Islet precursor cell (in vitro differentiated cells): ENCODE measurements at places on chromosomes 2 and 18.

DNA sequence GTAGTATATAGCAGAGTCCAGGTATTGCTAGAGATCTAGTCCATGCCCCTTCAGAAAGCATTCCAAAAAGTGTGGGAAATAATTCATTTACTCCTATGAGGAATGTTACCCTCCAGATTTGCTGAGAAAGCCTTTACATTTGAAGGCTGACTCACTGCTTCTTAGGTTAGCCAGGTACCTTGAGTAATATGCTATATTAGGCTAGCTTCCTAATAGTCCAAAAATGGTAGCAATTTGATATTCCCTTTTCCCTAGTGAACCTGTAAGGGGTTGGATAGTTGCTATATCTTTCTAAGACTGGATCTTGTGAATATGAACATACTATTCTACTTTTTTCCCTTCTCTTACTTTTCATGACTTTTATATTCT lies 63.6 kb downstream of the SPOPL start:
- no peak for DNase-seq

DNA sequence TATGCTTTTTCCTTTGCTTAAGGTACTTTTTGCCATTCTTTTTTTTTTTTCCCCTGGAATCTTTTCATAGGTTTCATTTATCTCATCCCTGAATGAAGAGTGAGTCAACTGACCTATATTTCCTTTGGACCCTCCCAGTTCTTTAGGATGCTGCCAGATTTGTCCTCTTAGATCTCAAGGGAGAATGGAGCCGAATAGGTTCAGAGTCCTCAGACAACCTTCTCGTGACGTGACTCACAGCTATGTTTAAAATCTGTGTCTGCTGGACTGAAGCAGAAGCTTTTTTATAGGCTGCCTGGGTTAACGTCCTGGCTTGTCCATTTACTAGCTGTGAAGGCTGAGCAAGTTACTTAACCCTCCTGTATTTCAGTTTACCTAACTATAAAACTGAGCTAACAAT lies 358.6 kb downstream of the DLGAP1 start:
- DNase-seq = peak; percentile 60

- DNase-seq = peak; percentile 70
Measured at GRCh38 chr2:66573416-66573815, 138.5 kb downstream of the MEIS1 start.

GRCh38 chr2:223020971-223021675 lies 30.9 kb upstream of the KCNE4 start:
- no peak for DNase-seq

GRCh38 chr2:142914507-142915313 lies 37.2 kb downstream of the KYNU start:
- no peak for DNase-seq

- peak; percentile 84 for DNase-seq
Measured at GRCh38 chr18:48023334-48024008, 93.0 kb upstream of the SMAD2 start.

GRCh38 chr2:120310136-120310535 lies 35.8 kb upstream of the INHBB start:
- no peak for DNase-seq

GRCh38 chr2:20599001-20599600 lies 51.8 kb downstream of the HS1BP3 start:
- peak; percentile 57 for DNase-seq

DNA sequence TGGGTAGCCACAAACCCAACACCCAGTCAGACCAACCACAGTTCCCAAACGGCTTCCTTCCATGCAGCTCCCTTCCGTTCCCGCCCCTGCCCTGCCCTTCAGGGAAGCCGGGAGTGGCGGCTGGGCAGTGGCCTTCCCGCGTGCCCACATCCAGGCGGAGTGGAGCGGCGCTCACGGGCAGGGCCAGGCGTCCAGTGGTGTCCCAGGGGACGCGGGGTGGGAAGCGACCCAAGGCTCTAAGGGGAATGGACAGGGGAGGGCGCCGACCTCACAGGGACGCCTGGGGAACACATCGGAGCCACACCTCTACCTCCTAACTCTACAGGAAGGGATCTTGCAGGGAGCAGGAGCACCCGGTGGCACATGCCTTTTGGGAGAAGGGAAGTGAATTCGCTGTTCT lies 225.9 kb upstream of the MGAT5 start:
- DNase-seq = no peak

GRCh38 chr2:36356298-36356989 lies 866 bp downstream of the CRIM1 start:
- peak; percentile 80 for DNase-seq

GRCh38 chr2:198518935-198519334 lies 714.5 kb downstream of the PLCL1 start:
- no peak for DNase-seq

GRCh38 chr2:240962300-240963064 lies 35.9 kb upstream of the SNED1 start:
- DNase-seq = peak; percentile 46

GRCh38 chr2:137202318-137202717 lies 437.0 kb downstream of the THSD7B start:
- DNase-seq = peak; percentile 71

GRCh38 chr2:100259106-100259505 lies 63.2 kb downstream of the LONRF2 start:
- no peak for DNase-seq
